Muscle of back (tissue), 13 donors: ENCODE measurements at places on chromosomes 13 and 19. TPM values are rescaled to one million over a fixed set of nuclear protein-coding genes. Genes with fewer than 3 reads are reported as not detected.

The URAD gene
- not detected for polyA plus RNA-seq

The SLC8A2 gene
- polyA plus RNA-seq, result 0.26 TPM

The LCP1 gene
- polyA plus RNA-seq, result 10.6 TPM

The KLK12 gene
- not detected for polyA plus RNA-seq

The ZNF729 gene
- 0.16 TPM for polyA plus RNA-seq
